Activated CD4-positive, alpha-beta T cell treated with anti-CD3 and anti-CD28 coated beads, Interleukin-2, amount 50 U/mL, for 48 hours (primary cell): ENCODE measurements at places on chromosomes 11 and 22.

GRCh38 chr22:26707090-26707489, 49.7 kb downstream of the MIAT start:
- DNase-seq: no peak

GRCh38 chr11:106306942-106307341, 229.5 kb downstream of the AASDHPPT start:
- no peak for DNase-seq

GRCh38 chr11:101278286-101278685, 148.7 kb upstream of the PGR start:
- no peak for DNase-seq

DNA sequence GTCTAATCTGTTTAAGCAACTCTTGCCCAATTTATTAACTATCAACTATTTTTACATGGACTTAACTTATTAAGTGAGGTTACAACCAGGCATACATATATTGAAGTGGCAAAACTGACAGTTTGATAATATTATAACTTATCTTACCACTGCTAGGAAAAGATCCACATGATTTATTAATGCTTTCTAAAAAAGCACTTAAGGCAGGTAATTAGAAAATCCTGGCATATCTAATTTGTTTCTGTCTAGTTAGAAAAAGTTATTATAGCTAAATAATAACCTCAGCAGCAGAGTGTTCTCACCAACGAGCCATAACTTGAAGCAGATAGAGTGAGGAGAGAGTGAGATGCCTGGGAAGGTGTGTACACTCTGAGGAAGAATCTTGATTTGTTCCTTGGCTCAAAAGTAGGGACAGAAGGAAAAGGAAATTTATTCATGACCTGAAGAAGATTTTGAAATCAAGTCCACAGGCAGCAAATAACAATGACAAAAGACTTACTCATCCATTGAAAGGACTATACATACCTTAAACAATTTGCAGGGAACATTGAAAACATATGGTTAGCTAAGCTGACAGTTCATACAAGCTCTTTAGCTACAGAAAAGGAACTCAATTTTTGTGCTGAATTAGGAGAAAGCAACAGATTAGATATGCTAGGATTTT, 7.1 kb upstream of the MUC15 start:
- DNase-seq: no peak

- DNase-seq: peak; percentile 94
Observed at GRCh38 chr22:38872172-38872830, at the start of gene CBX6. TSS of gene CBX6 (minus strand) at chr22:38872216. CDS start at chr22:38872190, 26 bp downstream.

DNA sequence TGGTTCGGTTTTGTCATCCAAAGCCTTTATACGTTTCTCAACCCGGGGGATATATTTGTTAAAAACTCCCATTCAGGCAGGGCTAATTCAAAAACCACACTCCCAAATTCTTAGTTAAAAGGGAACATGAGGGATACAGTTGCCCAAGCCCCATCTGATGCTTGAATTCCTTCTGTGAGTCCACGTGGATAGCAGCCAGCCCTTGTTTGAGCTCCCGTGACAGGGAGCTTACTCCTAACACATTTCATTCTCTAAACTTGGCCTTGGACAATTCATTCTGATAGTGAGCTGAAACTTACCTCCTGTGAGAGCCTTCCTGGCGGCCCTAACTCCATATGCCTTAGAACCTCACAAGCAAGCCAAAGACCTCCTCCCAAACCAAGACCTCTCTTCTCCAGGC, 357.5 kb downstream of the TENM4 start:
- no peak for DNase-seq

- no peak for DNase-seq
Observed at GRCh38 chr11:7004482-7004881, 15.7 kb downstream of the ZNF214 start.

DNA sequence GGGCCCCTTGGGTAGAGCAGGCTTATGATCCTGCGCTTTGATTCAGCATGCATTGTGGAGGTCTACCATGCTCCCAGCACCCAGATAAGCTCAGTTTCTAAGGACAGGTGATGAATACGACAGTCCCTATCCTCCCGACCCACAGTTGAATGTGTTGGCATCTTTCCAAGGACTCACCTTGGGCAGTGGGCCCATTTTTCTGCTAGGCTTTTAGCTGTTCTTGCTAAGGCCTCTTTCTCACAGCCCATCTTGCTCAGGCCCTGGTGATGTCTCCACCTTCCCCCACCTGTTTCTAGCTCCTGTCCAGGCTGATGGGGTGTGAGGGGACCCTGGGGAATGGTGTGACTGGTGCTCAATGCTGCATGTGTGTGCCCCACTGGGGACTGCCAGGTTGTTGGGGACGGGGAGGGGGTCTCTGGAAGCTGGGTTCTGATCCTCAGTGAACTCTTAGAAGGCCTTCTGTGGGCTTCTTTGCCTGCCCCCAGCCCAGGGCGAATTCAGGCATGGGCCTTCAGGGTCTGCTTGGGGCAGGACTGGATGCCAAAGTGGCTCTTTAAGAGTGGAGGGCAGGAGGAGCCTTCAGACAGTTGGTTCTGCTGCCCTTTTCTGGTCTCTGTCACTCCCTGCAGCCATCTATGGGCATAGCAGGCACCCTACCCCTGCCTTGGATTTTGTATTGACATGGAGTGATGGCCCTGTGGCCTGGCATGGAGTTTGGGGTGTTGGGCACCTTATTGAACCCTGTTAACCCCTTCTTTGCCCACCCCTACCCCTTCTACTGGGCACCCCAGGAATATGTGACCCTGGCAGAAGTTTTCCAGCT, 33.1 kb downstream of the PHLDB1 start:
- DNase-seq: no peak

DNA sequence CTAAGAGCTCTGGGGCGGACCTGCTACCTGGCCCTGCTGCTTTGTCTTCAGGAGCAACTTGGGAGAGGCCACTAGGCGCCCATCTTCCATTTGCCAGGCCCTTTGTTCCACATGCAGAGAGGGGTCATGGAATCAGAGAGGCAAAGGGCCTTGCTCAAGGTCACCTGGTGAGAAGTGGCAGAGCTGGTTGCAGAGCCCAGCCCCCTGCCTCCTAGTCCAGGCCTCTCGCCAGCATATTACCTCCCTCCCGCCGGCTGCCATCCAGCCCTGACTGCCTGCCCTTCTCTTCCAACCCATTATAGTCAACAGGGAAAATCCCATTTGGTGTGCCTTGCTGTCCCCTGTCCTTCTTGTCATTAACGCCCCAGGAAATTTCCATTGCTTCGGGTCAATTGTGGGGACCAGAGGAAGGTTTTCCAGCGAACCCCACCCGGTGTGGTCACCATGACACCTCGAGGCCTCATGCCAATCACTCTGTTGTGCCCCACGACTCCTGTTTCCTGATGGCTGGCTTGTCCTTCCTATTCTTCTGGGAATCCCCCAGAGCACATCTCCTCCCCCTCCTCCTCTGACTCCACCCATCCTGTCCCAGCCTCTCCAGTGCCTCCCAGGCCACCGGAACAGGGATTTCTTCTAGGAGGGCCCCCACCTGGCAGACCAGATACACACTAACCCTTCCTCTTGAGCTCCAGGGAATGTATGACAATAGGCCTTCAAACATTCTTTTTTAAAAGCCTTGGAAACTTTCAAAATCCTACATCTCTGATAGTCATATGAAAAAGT, 77.0 kb downstream of the NECTIN1 start:
- no peak for DNase-seq

DNA sequence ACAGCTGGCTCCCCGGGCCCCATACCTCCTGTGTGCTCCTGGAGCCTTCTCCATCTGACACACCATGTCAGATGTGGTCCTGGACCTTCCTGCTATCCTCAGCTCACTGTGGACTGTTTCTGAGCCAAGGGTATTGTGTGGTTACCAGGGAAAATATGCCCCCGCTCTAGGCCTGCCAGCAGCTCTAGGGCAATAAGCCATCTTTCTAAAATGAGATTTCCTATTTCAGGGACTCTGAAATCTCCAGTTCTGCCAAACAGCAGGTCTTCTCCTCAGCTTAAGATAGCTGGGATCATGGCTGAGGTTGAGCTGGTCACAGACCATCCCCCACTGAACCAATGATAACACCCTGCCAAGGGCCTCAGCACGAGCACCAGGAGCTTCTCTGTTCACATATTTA, 227.6 kb downstream of the ST3GAL4 start:
- DNase-seq: no peak

DNA sequence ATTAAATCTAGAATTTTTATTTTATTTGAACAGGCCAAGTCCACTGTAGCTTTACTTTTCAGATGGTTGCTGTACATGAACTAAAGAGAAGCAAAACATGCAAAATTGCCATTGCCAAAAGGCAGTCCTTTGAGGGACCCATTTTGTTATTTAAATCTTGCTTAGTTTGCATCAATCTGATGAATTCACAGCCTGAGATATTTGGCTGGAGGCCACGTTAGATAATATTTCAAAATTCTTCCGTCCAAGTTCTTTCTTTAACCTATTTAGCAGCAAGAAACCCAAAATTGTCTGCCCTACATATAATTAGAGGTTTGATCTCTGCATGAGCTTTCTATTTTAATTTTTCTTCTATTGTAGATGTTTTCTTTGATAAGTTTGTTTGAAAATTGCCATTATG, 1706.9 kb upstream of the RAG2 start:
- DNase-seq: no peak

DNA sequence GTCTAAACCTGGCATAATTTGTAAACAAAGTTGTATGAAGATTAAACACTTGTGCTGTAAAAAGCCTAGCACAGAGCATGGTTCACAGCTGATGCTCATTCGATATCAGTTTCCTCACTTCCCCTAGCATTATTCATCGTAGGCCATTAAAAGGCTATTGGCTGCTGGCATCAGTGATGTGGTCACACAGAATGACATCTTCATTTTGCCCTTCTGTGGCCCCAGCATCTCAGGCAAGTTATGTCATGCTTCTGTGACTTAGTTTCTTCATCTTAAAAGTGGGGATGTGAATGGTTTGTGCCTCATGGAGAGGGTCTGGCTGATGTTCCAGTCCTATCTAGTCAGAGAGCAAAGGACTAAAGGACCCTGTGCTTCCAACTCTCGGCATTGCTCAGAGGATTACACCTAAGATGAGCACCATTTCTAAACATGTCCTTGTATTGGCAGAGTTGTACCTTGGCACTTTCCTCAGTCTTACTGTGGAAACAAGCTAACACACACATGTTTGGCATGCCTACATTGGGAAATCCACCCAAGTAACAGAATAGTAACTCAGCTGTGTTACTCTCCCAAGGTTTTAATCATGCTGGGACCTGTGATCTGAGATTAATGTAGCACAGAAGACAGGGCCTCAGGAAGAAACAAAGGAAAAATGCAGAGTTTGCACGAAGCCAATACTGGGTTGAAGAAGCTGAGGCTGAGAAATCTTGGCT, 83.5 kb upstream of the OR9Q1 start:
- DNase-seq: no peak

- peak; percentile 35 for DNase-seq
Observed at GRCh38 chr11:69049490-69049867, 747 bp downstream of the TPCN2 start.

DNA sequence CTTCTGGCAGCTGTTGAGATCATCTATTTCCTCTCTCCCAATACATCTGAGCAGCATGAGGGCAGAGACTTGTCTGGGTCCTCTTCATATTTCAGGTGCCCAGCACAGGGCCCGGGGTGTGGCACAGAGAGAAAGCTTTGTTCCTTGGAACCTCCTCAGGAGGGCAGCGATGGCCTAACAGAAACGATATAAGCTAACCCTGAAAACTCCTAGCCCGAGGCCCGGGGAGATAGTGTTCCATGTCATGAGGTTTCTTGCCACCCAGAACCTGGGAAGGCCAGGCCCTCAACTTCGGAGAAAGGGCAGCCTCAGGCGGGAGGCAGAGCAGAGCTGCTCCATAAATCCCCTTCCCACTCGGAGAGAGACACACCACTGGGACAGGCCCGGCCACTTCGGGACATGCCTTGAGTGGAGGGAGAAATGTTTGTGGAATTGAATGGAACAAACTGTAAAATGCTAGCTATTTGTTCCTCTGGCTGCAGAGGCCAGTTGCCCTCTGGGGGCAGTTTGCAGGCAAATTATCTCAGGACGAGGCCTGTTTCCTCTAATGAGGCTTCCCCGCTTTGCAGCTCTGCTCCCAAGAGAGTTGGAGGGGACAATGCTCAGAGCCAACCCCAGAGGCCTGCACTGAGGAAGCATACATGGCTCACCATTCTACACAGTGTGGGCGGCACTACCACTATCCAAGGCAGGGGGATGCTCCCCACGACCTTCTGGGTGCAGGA, 11.6 kb downstream of the ARRB1 start:
- no peak for DNase-seq

GRCh38 chr22:30607939-30608338, 965 bp downstream of the TCN2 start:
- no peak for DNase-seq

- DNase-seq: no peak
Observed at GRCh38 chr11:11757909-11758308, 83.9 kb upstream of the USP47 start.

- no peak for DNase-seq
Observed at GRCh38 chr11:117820071-117820470, 4.5 kb downstream of the FXYD2 start.

GRCh38 chr22:33421859-33422258, 363.7 kb upstream of the SYN3 start:
- no peak for DNase-seq

DNA sequence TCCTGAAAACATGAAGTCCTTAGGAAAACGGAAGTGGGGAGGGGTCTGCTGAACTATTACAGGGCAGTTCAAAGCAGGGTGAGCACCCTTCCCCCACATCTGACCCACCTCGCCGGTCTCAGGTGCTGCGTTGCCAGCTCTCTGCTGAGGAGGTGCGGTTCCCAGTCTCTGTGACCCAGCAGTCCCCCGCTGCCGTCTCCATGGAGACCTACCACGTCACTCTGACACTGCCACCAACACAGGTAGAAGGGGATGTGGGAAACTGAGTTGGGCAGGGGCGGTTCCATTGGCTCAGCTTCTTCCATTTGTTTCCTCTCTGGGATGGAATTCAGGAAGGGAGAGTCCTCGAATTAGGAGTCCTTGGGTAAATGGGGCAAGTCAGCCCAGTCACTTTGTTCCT, 3.3 kb downstream of the C2CD2L start:
- DNase-seq: no peak

DNA sequence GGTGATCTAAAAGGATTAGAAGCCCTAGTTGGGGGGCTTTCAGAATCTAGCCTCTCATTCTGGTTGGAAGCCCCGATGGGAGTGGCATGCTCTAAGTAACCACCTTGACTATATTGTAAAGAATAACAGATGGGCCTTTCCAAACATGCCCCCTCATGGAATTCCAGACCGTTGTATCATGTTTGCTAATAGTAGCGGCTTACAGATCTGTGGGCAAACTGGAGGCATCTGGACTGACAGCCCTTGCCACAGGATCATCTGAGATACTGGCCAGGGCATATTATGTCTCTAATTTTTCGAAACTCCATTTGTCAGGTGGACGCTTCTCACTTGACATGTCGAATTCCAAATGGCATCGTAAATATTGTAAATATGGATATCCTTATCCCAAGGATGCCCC, 10.5 kb downstream of the APIP start:
- no peak for DNase-seq

DNA sequence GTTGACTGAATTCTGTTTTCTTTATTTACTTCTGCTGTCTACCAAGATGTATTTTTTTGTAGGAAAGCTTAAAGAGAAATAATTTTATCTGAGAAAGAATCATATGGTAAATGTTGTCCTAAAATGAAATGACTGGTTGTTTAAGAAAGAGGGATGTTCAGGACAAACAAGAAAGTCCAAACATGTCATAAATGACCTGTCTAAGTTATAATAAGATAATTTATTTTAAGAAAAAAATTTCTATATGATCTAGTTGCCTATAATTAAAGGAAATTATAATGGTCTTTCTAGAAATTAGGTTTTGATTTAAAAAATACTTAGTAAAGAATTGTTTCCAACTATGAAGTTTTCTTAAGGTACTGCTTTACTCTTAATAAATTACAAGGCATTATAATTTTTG, 10.5 kb downstream of the SCGB2A2 start:
- DNase-seq: no peak

GRCh38 chr11:3163241-3163981, 1.7 kb downstream of the OSBPL5 start:
- no peak for DNase-seq
